ENCODE measurements at places on chromosomes 5 and 9.

DNA sequence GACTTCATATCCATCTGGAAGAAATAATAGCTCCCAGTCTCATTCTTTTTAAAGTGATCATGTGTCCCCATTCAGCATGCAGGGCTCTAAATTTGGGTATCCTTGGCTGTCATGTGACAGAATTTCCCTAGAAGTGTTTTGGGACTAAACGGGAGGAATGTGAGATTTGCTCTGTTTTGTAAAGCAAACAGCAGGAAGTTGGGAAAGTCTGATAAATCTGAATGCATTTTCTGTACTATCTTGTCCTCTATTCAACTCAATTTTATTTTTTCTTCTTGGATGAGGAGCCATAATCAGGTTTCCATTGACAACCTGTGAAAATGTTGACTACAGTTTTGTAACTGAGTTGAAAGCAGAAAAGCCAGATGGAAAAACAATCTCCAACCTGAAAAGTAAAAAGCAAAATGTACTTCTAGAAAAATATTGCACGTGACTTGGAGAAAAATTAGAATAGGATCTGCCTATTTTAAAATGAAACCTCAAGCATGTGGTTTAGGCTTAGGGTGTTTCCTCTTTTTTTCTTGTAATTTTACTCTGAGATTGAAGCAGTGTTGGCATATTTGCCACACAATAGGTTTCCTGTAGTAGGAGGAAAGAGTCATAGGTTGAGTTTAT is 76.2 kb upstream of the IL6ST start:
- DNase-seq: no peak

- no peak for DNase-seq
Observed at GRCh38 chr9:137985637-137986071, 108.1 kb downstream of the CACNA1B start.

DNA sequence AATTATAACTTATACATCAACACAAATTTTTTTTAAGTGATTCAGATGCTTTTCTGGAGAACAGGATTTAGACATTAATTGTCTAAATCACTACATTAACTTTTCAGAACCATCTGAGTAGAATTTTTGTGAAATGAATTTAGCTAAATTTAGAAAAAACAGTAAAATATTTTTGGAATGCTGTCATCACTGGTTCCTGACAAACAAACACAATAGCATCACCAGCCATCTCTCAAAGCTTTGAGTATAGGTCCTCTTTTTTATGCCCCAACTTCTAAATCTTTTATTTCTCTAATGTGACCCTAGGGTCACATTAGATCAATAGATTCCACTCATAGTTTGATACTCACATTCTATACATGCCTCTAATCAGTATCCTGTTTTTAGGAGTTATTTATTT is 104.6 kb downstream of the PRR16 start:
- no peak for DNase-seq

DNA sequence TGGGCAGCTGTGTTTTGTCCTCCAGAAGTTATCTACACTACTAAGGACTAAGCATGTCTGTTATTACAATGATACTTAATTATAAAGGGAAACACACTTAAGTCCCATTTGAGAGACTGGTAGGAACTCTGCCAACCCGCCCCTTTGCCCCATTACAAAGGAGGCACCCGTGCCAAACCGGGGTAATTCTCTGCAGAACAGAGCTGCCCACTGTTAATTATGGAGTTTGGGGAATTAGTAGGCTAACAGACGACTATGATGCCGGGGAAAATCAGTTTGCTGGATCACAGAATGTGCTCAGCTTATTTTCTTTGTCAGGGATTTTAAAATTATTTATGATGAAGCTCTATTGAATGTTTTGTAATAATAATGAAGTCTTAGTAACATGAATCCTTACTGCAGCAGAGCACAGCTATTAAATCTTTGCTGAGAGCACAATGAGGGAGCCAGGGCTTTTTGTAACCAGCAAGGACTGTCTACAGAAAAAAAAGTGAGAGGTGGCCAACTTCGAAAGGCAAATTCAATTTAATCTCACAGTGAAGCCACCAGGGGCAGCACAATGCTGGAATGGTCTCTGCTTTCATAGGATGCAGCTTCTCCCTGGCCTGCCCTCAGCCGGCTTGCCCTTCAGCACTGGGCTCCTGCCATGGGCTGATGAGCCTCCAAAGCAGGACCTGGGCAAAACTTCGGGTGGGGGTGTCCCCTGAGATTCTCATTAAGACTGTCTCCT is 134.5 kb downstream of the GNAQ start:
- DNase-seq: no peak

DNA sequence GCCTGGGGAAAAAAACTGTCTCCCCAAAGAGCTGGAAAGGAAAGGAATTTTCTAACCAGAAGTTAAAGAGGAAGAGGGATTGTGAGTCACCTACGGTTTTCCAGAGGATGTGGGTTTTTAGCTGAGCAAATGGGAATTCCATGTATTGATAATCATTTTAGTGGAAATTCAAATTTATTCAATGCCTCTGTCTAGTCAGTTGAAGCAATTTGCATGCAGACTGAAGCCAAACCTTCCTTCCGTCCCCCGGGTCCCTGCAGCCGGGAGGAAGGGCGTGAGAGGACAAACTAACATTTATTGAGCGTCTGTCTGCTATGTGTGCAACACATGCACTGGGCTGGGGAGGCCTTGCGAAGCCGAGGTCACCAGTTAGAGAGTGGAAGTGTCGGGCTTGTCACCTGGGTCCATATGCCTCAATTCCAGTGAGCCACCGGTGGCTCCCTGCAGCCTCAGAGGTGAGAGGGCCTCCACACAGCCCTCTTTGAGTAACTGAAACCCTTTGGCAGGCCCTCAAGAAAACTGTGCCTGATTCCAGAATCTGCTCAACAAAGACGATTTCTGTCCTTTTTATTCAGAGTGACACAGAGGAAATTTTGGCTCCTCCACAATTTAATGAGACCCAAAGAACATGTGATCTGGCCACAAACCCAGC is 70.3 kb downstream of the COL27A1 start:
- DNase-seq: no peak

DNA sequence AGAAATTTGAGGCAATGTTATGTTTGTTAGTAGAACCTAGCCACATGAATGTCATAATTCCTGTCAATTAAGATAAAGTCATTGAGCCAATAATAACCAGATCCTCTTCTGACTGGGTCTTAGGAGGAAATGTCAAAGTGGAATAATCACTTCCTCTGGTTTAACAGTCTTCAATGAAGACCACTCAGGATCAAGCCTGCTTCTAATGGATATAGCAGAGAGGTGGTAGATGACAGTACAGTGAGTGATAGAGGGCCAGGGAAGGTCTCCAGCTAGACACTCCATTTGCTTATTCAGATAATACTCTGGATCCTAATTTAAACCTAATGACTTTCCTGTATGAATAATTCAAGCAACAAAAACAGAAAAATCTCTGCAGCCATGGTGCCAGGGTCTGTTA is 474.2 kb downstream of the DNAH5 start:
- no peak for DNase-seq

Data from tibial artery (tissue), 4 donors.